NCI-H1417 (cell line): ENCODE measurements at places on chromosomes 4 and X.

- no peak for DNase-seq
These were observed 8.2 kb upstream of the ABCG2 start for GRCh38 chr4:88166608-88167007.

GRCh38 chr4:172514801-172515200, 653.8 kb upstream of the GALNT7 start:
- no peak for DNase-seq

GRCh38 chr4:47915378-47915777, 995 bp upstream of the NFXL1 start:
- no peak for DNase-seq

GRCh38 chr4:83189631-83190136, 75.2 kb upstream of the PLAC8 start:
- peak; percentile 65 for DNase-seq

DNA sequence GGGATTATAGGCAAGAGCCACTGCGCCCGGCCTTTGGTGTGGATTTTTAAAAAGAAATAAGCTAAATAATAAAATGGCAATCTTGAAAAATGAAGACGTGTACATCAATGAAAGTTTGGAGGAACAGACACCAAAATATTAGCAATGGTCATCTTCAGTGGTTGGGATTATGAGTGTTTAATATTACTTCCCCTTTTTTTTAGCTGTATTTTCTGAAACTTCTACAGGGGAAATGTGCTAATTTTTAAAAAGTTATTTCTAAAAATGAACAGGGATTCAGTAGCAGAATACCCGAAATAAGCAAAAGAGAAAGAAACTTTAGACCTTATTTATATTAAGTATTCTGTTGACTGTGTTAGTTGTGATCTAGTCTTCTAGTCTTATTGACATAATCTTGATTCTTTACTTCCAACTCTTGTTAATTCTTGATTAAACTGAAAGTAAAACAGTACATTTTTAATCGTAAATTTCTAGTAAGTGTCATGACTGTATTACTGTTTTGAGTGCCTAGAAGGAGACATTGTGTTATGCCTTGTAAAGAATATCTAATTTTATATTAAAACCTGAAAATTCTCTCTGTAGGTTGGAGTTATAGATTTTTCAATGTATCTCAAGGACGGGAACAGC, 51.3 kb downstream of the RUFY3 start:
- no peak for DNase-seq

- peak; percentile 48 for DNase-seq
These were observed 17.3 kb downstream of the APLN start for GRCh38 chrX:129637217-129638109.

GRCh38 chrX:116317409-116317808, 119.0 kb upstream of the SLC6A14 start:
- DNase-seq, result no peak

GRCh38 chr4:82680834-82681233, 117.8 kb downstream of the SCD5 start:
- DNase-seq, result no peak

DNA sequence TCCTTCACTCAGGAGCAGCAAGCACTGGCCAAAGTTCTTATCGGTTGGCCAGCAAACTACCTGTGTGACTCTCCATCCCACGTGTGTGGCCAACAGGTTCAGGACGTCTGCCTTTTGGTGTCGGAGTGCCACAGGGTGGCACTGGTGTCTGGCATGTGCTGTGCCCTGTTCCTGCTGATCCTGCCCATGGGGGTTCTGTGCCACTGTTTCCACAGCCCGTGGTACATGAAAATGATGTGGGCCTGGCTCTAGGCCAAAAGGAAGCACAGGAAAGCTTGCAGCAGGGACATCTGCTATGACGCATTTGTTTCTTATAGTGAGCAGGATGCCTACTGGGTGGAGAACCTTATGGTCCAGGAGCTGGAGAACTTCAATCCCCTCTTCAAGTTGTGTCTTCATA, 4.6 kb upstream of the TLR2 start:
- DNase-seq, result no peak

- DNase-seq, result peak; percentile 33
These were observed 1602.4 kb downstream of the STIM2 start for GRCh38 chr4:28462766-28463700.

- no peak for DNase-seq
These were observed 103.1 kb upstream of the VCX2 start for GRCh38 chrX:8274170-8274569.

DNA sequence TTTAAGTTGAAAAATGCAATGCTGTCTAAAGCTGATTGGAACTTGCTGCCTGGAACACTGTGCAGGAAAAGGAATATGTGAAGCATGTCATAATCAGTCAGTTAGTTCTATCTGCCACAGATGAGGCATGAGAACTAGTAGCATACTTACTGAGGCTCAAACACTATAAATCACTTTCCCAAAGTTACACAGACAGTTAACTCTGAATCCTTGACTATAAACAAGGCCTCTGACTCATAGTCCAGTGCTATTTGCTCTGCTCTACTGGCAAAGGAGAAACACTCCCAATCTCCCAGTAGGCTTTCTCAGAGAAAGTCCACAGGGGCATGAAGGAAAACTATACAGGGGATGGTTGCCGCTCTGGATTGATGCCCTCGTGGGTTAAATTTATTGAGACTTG, 2078.4 kb upstream of the TENM3 start:
- DNase-seq, result peak; percentile 7

GRCh38 chr4:7043284-7044136, at the start of gene TADA2B:
Gene TADA2B (plus strand): TSS chr4:7043372. CDS start chr4:7043580, 208 bp downstream.
- peak; percentile 71 for DNase-seq

DNA sequence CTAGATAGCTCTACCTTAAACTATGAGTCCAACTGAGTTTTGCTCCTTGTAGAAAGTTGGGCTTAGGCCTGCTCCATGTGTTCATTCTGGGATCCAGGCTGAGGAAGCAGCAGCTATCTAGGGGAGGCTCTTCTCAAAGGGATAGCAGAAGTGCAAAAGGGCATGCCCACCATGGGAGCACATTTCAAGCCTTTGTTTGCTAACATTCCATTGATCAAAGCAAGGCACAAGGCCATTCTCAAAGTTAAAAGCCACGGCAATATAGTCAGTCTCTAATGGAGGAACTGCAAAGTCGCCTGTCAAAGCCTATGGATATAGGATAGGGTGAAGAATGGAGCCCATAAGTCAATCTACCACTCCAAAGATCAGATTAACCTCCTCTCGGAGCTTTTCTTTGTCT, 488.1 kb upstream of the ARX start:
- DNase-seq, result no peak

- DNase-seq, result peak; percentile 13
These were observed 214.8 kb downstream of the SPATA18 start for GRCh38 chr4:52265781-52266525.

DNA sequence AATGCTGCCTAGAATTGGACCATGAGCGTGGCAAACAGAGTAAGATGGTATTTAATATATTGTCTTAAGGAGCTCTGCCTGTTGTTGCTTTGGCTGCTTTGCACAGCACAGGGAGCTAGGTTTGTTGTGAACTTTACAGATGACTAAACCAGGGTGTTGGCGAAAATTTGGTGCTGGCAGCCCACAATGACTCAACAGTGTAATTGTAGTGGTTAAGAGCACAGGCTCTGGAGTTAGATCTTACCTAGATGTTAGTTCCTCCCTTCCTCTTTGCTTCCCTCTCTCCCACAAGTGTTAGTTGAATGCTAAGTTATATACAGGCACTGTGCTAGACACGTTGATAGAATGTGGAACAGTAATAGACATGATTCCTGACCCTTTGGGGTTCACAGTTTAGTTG, 128.9 kb upstream of the TRPC5 start:
- DNase-seq, result no peak

DNA sequence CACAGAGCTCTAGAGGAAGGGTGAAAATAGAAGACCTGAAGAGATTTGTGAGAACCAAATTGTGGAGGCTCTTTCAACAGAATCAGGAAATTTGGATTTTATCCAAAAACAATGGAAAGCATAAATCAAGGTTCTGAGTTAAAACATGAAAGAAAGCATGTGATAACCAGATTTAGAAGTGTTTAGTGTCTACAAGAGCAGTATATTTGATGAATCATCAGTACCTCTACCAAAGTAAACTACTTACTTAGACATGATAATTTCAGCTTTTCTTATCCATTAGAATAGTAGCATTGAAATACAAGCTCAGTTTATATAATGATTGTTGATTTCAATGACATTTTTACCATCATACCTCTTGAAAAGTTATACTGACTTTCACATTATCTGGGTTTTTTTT, 25.9 kb upstream of the INTU start:
- DNase-seq, result no peak

- no peak for DNase-seq
These were observed 115.9 kb upstream of the RBPJ start for GRCh38 chr4:26204911-26205370.

DNA sequence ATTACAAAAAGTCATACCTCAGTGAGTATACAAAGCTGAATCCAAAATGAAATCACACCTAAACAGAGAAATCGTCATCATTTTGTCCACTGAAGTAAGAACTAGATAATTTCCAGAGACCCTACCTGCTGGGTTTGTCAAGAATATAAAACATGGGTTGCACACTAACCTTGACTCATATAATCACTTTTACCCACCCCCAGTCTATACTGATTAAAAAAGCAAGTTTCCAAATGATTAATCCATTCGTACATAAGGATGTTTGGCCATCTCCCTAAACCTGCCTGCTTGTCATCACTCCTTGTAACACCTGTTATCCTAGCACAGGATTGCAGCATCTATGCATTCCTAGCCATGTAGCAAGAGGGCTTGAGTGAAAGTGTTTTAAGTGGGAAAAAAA, 4.7 kb downstream of the RAP2C start:
- DNase-seq, result no peak

DNA sequence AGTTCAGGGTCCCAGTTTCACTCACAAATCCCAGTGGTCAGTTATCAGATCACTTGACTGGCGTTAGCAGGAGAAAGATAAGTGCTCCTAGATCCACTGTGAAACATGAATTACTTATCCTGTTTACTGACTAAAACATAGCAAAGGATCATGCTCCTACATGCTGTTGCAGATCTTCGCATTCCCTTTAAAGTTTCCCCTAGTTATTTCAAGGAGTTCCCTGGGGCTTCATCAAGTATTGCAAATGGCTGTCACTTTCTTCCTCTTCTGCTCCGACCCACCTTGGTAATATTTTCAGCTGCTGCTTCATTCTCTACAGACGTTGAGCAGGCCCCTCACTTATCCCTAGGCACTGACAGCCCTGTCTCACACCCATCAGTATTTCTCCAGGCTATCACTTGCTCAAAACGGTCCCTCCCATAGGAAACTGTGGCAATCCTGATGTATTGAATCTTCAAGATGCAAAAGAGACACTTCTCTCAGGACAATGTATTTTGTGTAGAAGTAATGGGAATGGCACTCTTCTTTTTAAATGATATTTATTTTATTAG, 466.0 kb downstream of the INPP4B start:
- no peak for DNase-seq

GRCh38 chrX:127764674-127765073, 287.5 kb downstream of the ACTRT1 start:
- no peak for DNase-seq

- no peak for DNase-seq
These were observed 921.8 kb upstream of the INTU start for GRCh38 chr4:126710935-126711334.

DNA sequence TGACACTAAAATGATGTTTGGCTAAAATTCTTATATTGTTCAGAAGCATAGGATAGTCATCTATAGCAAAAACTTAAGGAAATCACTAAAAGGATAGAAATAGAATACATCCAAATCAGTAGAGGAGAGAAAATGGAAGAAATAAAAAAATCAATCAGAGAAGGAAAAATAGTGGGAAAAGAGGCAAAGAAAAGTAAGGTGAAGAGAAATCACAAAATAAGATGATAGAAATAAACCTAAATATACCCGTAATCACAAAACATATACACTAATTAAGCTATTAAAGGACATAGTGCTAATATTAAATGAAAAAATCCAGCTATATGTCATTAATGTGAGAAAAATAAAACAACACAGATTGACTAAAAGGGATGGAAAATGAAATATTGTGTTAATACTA, 6.3 kb downstream of the PGRMC2 start:
- DNase-seq, result no peak

DNA sequence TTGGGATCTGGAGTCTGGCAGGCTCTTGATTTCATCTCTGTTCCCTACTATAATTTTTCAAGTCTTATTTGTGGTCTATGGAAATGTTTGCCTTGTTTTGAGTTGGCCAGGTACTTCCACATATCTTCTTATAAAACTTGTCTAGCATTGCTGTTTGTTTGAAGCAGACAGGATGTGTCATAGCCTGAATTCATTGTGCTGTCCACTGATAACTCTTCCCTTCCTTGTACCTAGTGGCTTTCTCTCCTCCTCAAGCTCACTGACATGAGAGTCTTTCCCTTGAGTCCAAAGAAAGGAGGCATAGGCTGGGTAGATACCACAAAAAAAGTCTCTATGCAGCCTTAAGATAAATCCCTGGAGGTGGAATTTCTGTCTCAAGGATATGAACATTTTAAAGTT, 59.2 kb upstream of the FAM241A start:
- no peak for DNase-seq

GRCh38 chr4:76533314-76533713, 98.3 kb downstream of the SHROOM3 start:
- no peak for DNase-seq

DNA sequence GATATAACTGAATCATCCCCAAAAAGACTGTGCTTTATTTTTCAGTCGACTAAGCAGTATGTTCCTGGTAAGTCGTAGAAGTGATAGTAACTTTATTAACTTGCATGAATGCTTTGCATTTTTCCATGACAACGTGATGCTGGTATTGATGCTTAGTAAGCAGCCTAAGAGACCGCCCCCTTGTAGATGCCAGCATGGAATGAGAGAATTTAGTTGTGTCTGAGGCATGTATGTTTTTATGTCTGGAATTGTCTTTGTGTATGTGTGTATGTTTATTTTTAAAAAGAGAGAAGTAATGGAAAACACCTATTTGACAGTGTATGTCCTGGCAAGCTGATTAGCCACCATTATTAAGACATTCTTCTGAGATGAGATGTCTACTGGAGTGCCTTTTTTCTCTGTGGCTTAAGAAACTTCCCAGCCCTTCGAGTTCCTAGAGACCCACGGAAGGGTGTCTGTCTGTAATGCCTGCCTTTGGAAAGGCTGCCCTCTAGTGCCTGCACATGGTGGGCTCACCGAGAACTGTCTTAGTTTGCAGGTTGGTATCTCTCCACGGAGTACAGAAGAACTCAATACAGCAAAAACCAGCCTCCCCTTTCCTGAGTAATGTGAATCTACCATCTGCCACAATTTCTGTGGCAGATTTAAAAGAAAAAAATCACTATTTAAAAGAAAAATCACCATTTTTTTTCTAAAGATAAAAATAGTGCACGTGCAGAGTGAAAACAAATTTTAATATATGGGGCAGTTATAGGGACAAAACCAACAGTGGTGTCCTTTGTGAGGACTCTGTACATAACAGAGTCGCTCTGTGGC, 85.9 kb downstream of the AASDH start:
- peak; percentile 71 for DNase-seq

DNA sequence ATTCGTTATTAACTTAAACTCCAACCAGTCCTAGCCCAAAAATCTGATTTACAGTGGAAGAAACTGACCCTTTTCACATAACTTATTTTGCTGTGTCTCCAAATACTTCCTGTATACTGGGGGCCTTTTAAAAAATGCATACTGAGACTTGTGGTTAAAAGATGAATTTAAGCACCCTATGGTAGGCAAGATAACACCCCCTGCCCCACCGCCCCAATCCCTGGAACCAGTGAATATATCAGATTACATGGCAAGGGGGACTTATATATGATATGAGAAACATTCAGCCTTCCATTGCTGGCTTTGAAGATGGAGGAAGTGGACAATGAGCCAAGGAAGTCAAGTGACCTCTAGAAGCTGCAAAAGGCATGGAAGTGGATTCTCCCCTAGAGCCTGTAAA, 3.1 kb upstream of the CLCN3 start:
- DNase-seq, result no peak

- no peak for DNase-seq
These were observed 425.4 kb downstream of the SLITRK2 start for GRCh38 chrX:146243041-146243440.
